GM18507 (cell line): ENCODE measurements at places on chromosomes 3 and 15.

DNA sequence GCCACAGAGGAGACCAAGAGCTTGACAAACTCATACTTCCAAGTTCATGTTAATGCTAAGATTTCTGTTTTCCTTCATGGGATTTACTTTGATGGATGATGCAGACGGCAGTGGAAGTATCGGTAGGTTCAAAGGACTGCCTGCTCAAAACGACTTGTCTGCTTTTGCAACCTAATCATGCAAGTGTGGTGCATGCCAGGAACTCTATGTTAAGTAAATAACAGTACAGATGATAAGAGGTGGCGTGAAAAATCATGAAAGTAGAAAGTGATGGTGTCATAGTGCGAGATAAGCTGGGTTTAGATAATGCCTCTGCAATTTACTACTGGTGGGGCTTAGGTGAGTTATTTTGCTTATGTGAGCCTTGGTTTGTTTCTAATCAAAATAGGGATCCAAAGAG, 14.7 kb upstream of the LMCD1 start:
- DNase-seq: no peak

DNA sequence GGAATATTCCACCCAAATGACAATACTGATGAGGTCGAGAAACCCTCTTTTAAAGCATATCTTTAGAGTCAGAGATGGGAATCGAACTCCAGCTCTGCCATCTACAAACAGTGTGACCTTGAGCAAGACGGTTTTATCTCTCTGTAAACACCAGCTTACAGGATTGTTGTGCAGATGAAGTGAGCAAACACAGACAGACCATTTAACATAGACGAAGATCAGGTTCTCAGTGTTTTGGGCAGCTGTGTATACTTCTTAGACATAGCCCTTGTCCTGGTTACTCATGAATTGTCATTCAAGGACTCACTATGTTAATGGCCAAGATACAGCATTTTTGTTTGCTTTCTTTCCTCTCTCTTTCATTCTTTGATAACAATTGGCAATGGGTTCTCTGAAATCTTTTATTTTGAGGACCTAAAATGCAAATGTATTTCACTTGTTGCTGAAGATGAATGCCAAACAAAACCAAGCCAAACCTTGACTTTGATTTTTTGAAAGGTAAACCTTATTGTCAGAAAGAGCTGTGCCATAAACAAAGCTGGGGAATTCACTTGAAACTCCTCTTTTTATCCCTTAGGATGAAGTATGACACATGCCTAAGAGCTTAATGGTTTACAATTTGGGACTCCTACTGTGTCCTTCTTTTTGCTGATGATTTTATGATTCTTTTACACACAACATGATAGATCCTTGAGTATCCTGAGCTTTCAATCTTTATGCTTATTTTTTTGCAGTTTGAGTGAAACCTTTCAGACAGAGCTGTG, 250.0 kb upstream of the PDZRN3 start:
- no peak for DNase-seq

GRCh38 chr15:69395991-69396390, 18.2 kb upstream of the KIF23 start:
- DNase-seq: no peak

- DNase-seq: no peak
Observed at GRCh38 chr15:98763179-98763578, 114.8 kb downstream of the IGF1R start.

GRCh38 chr3:195201295-195201694, 69.7 kb downstream of the XXYLT1 start:
- DNase-seq: no peak

DNA sequence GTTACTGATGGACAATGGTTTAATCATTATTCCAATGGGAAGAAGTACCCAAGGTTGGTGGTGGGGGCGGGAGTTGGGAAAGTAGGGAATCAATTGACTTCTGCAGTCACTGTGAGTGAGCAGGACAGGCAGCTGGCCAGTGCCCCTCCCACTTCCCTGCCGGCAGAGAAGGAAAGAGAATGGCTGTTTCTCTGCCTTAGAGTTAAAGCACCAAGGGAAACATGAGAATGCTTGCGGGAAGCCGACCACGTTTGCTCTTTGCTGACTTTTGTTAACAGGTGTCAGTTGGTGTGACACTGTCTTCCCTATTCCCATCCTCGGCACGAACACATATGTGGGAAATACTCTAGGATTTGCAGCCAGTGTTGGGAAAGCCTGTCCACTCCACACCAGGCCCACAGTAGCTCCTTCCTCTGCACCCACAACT, 33.5 kb upstream of the MFSD1 start:
- no peak for DNase-seq

DNA sequence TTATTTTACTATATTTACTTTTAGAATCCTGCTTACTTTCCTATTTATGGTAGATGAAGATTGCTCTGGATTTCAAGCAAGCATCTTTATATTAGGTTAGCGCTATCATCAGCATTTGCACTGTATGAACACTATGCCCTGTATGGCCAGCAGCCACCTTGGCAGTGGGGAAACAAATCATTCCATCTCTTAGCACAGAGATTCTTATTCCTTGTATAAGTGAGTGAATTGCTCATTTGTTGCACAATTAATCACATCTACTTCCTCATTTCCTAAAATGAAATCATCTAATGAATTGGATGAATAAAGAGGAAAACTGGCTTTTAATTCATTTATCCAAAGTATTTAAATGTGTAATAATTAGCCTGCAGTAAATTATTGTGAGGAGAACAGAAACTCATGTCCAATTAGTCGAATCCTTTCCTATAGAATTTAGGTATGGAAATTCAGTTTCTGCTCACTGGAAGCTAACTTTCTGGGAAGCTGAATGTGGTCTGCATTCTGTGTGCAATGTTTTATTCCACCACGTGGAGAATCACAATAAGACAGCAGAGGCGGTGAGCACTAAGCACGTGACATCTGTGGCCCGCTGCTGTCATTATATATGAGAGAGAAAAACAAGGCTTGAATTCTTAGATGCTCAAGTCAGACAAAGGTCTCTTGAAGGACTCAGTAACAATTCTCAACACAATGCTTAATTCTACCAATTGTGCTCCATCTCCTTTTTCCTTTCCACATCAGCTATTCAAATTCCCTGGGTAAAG, 93.4 kb downstream of the PEX5L start:
- no peak for DNase-seq

- DNase-seq: no peak
Observed at GRCh38 chr15:31366169-31366734, 39.6 kb downstream of the KLF13 start.

DNA sequence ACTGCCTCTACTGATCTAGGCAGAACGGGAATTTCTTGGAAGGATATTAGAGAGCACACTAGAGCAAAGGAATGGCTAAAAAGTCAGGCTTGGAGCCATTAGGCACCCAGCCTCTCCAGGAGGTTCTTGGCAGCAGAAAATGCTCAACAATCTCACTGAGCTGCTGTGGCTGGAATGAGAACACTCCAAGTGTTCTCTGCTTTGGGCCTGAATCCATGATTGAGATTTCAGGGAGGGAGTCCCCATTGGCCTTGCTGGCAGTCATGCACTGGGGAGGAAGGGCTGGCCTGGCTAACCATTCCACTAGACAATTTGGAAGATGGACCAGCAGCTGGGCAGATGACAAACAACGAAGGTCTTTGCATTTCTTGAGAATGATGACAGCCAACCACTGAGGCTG, 362.6 kb downstream of the SHQ1 start:
- DNase-seq: no peak

- DNase-seq: no peak
Observed at GRCh38 chr3:140013220-140013619, 78.2 kb downstream of the CLSTN2 start.

- DNase-seq: no peak
Observed at GRCh38 chr3:194205675-194206133, 69.8 kb downstream of the HES1 start.

DNA sequence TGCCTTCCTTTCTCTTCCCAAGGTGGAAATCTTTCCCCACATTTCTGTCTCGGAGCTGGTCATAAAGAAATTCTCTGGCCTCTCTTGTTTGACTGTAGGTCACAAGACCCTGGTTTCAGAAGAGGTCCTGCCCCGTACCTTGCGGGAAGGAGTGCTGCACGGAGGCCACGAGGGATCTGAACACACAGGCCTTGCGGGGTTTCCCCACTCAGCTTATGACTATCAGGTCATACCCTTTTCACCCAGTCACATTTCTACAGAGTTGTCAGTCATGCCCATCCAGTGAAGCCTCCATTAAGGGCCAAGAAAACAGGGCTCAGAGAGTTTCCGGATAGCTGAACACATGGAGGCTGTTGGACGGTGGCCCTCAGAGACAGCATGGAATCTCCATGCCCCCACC, 54.7 kb upstream of the ATP13A3 start:
- DNase-seq: no peak

DNA sequence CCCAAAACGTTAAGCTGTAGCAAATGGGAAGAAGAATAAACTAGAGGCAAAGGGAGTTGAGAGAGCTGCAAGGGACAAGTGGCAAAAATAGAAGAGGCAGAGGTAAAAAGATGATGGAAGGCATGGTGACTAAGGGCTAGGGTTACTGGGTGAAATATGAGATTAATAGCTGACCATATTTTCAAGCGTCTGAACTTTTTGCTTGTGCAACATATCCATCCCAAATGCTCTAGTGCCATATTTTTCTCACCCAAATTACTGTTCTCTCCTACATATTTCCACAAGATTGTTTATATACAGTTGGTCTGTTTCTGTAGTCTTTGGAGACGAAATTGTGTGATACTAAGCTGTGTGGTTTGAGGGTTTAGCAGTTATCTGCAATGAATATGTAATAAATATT, 145.5 kb downstream of the GMNC start:
- no peak for DNase-seq

- no peak for DNase-seq
Observed at GRCh38 chr3:185176750-185177359, 24.0 kb upstream of the C3orf70 start.

- DNase-seq: no peak
Observed at GRCh38 chr3:21405671-21406667, 345.0 kb downstream of the ZNF385D start.

DNA sequence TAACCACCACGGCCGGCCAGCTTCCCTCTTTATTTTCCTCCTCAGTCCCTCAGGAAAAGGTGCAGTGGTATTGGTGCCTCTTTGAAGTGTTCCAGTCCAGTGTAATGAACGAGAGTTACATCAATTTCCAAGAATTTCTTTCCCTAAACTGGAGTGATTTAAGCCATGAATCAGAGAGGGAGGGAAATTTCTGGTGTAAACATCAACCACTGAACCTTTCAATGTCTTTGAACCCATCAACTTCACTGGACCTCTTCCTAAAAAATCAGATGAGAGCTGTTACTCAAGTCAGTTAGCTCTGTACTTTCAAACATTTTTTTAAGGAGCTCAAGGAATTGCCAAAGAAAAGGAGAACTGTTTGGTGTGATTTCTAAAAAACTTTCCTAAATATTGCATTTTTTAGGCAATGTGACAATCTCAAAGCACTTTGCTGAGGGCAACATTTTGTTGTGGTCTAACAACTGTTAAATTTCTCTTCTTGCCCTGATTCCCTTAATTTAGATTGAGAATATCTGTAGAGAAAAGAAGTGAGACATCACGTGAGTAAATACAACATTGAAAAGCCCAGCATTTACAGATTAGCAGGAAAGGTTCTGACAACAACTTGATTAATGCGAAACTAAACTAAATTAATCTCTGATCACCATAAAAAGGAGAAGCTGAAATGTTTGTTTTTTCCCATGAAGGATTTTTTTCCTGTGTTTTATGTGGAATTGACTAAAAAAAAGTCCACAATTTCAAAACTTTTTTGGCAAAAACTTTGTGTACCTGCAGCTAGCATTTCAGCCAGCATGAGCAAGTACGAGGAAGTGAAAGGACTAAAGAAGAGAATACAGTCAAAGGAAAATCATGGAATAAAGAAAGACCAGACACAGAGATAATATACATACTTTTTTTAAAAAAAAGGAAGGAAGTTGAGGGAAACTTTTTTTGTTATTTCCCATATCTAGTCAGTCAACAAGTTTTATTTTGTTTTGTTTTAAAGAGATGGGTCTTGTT, 9.1 kb upstream of the DAZL start:
- no peak for DNase-seq

GRCh38 chr15:63186065-63186464, 3.3 kb upstream of the RAB8B start:
- DNase-seq: no peak

GRCh38 chr15:81291916-81292522, 31.9 kb downstream of the STARD5 start:
- no peak for DNase-seq

GRCh38 chr3:46565607-46566039, 479 bp downstream of the LRRC2 start:
- no peak for DNase-seq

GRCh38 chr3:34323517-34323916, 525.1 kb downstream of the PDCD6IP start:
- DNase-seq: no peak

DNA sequence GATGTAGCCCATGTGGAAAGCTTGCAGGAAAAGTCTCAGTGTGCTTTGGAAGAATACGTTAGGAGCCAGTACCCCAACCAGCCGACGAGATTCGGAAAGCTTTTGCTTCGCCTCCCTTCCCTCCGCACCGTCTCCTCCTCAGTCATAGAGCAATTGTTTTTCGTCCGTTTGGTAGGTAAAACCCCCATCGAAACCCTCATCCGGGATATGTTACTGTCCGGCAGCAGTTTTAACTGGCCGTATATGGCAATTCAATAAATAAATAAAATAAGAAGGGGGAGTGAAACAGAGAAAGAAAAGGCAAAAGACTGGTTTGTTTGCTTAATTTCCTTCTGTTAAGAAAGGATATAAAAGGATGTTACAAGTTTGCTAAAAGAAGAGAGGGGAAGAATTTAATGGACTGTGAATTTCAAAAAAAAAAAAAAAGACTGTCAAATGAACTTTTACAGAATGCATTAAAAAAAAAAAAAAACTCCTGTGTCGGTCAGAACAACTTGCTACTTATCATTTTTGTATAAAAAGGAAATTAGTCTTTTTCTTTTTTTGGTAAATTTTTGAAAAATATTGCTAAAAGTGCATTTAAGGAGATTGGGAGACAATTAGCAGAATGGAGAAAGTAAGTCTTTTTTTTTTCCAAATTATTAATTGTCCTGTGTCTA, 7.0 kb downstream of the NR2F2 start:
- DNase-seq: no peak

DNA sequence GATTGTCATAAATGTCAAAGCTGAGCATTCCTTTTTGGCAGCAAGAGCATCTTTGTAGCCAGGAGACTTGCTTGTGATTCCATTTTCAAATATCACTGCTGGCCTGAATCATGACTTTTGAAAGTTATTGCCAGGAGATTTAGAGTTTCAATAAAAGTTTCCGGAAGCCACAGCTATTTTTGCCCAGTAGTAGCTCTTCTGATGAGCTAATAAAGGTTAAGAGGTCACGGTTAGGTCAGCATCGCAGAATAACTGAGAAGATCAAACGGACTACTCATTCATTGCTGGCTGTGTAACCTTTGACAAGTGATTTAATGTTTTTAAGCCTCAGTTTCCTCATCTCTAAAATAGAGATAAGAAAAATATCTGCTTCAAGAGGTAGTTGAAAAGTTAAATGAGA, 105.1 kb upstream of the ETV5 start:
- no peak for DNase-seq
